ENCODE measurements at places on chromosomes 3 and 15.

DNA sequence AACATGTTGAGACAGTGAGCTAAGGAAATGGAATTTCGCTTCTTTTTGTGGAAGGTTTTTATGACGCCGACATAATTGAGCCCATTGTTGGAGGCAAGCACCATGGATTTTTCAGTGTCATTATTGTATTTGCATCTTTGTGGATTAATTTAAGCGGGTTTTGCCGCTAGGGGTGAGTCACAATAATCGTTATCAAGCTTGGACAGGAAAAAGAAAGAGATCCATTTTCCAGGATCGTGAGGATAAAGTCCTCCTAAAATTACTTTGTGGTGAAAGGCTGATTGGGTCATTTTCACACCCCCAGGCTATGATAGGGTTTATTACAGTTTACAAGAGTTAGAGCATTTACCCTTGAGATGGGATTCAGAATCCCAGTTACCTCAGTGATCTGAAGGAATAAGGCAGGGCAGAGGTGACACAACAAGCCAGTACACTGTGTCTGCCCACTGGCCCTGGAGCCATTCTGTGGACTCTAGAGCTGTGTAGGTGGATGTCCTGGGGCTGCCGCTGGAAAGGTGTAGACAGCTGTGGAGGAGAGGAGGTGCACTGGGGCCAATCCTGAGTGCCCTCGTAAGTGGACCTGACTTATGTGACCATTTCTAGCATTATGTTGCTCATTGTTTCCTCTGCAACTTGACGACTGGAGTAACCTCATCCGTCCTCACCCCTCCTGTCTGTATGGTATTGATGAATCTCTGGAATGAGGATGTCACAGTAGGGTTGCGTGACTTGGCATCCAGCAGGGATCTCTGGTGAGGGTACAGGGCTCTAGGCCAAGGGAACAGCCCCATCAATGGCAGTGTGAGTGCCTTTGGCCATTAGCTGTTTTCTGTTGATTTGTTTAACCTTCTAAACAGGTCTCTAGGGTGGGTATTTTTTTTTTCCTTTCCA lies 370.1 kb downstream of the LRTM1 start:
- no peak for DNase-seq

DNA sequence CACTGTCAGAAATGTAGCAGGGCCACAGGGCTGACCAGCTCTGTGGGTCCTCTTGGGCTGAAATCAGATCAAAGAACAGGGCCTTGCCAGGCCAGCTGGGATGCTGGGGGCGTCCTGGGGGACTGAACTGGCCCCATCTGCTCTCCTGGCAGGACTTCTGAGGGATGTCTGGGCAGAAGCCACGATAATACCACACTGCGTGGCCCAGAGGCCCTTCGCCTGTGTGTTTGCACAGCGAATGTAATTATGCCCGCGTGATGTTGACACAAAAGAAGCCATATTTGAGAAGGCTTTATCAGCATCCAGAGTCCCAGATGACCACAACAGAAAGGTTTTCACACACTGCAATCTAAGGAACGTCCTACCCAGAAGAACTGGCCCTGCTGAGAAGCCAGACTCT lies 174.0 kb downstream of the RAB11A start:
- DNase-seq = no peak

- DNase-seq = no peak
These were observed 154.8 kb downstream of the RAB11A start for GRCh38 chr15:66024116-66024515.

DNA sequence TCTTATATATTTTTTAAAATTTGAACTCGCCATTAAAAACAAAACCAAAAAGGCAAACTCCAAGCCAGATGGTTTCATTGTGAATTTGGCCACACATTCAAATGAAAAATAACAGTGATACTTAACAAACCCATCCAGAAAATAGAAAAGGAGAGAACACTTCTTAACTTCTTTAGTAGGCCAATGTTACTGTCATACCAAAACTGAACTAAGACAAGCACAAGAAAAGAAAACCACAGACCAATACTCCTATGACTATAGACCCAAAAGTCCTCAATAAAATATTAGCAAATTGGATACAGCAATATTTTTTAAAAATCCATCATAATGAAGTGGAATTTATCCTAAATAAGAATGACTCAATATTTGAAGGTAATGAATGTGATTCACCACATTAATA lies 73.5 kb upstream of the ALDH1A3 start:
- no peak for DNase-seq

DNA sequence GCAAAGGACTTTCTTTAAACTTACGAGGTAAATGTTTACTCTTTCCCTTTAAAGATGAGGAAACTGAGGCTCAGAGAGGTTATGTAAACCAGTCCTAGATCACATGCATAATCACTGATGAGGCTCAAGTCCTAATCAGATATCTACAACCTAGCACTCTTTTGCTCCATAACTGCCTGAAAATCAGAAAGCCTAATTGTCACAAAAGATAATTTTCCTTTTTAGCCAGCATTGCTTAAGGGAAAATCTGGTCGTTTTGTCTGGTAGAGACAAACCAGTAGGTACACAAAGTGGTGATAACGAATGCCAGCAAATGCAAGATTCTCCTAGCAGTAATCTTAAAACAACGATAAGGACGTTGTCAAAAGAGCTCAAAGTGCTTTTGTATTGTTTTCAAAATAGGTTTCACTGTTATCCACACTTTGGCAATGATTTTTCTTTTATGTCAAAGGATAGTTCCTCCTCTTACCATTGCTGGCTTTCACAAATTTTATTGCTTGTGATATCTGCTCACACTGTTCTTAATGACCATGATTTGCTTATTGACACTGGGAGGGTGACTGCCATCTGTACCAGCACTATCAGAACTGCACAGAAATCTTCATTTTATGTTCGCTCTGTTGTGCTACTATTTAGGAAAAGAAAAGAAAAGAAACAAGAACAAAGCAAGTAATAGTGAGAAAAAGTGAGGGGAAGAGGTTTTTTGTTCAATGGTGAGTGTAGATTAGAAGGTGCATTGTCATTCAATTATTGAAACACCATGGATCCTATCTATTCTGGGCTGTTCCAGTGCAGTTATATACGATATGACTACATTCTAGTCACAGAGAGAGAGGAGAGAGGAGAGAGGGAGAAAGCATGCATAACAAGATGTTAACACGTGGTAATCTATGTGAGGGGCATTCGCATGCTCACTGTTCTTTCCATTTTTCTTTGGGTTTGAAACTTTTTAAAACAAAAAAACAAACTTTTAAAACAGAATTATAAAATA lies 13.7 kb downstream of the IQCH start:
- no peak for DNase-seq

DNA sequence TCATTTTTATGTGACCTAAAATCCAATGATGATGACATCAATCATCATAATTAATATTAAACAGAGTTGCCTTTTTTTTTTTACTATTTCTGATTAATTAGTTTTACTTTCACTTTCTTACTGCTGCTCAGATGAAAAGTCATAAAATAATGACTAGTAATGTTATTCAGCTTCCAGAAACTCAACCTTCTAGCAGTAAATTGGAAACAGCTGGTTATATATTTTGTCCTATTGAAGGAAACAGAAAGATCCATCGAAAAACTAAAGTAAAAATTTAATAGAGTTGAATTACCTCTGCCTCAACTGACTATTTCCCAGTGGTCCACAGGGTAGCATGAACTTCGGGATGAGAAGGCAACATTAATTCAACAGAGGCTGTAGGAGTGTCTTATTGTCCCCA lies 107.1 kb upstream of the PTX3 start:
- no peak for DNase-seq

GRCh38 chr15:44265757-44266156 lies 22.8 kb upstream of the GOLM2 start:
- DNase-seq = no peak
